ENCODE measurements at places on chromosomes 7 and 10.
A peak's percentile ranks its signal among the peaks of the same experiment; 100 is the strongest.

GRCh38 chr7:103714376-103714927, 268.4 kb upstream of the SLC26A5 start:
- DNase-seq, result no peak

DNA sequence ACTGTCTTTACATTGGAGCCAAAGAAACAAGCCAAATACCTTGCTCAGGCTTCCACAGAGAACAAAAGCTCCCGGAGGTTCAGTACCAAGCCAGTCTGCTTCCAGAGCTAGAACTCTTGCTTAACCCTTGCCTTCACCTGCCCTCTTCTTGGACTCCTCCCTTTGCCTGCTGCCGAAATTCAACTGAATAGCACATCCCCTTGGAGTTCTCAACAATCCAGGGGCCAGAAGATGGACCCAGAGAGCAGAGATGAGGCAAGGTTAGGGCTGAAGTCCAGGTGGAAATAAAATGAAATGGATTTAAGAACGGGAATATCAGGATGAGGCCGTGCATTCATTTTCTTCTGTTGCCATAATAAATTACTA, 876 bp upstream of the PIK3AP1 start:
- no peak for DNase-seq

DNA sequence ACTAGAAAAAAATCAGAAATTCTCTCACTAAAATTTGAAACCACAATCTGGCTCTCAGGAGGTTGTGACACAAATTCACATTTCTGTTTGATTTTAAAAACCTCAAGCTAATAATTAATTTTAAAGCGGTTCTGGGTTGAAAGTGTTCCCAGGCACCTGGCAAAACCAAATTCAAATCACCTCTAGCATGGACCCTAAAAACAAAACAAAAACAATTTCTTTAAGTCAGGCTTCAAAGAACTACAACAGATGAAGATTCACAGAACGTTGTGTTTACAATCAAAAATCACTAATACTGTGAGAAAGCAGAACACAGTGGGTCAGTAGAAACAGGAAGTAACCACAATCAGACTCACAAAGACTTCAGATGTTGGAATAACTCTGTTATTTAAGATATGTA, 7.2 kb upstream of the RELN start:
- DNase-seq, result no peak

GRCh38 chr7:149716007-149716931, 57.1 kb downstream of the ZNF467 start:
- DNase-seq, result no peak

GRCh38 chr7:154373956-154374355, 321.8 kb downstream of the DPP6 start:
- DNase-seq, result no peak

- DNase-seq, result peak; percentile 72
Measured at GRCh38 chr7:111752022-111752582, 189.8 kb upstream of the IMMP2L start.

DNA sequence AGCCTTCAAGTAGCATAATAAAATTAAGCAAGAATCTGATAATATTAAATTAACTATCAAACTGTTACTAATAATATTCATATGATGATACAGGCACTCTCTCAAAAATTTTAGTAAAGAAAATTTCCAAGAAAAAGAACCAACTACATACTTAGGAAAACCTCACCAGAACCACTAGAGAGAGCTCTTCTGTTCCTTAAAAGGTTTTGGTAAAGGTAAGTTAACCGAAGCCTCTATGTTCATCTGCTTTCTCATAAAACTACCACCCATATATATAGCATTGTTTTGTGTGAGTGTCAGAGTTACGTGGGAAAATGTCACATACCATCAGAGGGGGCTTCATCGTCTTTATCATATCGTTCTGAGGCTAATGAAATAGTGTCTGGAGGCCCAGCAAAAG, 20.7 kb downstream of the SKAP2 start:
- no peak for DNase-seq

DNA sequence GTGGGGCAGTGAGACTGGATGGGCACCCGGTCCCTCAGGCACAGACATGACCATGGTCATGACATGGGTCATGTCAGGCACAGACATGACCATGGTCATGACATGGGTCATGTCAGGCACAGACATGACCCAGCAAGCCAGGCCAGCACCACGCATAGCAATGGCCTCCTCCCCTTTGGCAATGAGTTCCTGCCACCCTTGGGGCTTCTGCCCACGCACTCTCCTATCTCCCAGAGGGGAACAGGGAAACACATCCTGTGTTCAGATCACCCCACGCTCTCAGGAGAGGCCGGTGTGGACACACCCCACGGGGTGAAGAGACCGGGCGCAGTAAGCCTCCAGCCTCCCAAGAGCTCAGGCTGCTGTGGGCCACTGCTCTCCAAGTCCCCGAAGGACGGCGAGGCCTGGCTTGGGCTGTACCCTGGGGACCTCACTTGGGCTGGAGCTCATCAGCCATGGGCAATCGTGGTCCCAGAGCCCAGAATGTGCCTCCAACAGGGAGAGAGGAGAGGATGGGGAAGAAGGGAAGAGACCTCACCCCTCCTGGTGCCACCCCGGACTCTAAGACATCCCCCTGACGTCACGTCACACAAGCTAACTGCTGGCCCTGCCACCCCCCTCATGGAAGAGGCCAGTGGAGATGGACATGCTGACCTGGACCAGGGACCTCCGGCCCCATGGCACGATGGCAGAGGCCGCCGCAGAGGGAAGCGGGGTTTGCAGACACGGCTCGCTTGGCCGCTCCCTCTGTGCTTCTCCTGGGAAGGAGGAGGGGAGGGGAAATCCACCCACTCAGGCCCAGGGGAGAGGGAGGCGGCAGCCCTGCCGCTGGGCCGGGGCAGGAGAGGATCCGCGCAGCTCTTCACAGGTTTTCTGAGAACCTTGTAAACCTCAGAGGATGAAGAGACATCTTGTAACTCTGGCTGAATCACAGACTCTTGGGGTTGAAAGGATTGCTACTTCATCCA, 269.6 kb downstream of the ELFN1 start:
- DNase-seq, result peak; percentile 60

GRCh38 chr10:73247509-73248258, 629 bp upstream of the DNAJC9 start:
- no peak for DNase-seq

- DNase-seq, result no peak
Measured at GRCh38 chr10:72421885-72422540, 67.3 kb upstream of the DNAJB12 start.

GRCh38 chr7:27170426-27171324, 3.4 kb downstream of the HOXA10 start:
- no peak for DNase-seq

Data from activated CD8-positive, alpha-beta memory T cell treated with anti-CD3 and anti-CD28 coated beads, Interleukin-2, amount 10 ng/mL, durations not matched to agents 7 days and 5 days (primary cell).